Stimulated activated CD8-positive, alpha-beta memory T cell treated with anti-CD3 and anti-CD28 coated beads, Interleukin-2, amount 100 ng/mL, for 48 hours (primary cell): ENCODE measurements at places on chromosomes 2 and 18.

GRCh38 chr18:74493689-74494088 lies 2.5 kb upstream of the CNDP2 start:
- no peak for DNase-seq

GRCh38 chr18:66599190-66599589 lies 4.7 kb downstream of the CDH19 start:
- DNase-seq, result no peak

DNA sequence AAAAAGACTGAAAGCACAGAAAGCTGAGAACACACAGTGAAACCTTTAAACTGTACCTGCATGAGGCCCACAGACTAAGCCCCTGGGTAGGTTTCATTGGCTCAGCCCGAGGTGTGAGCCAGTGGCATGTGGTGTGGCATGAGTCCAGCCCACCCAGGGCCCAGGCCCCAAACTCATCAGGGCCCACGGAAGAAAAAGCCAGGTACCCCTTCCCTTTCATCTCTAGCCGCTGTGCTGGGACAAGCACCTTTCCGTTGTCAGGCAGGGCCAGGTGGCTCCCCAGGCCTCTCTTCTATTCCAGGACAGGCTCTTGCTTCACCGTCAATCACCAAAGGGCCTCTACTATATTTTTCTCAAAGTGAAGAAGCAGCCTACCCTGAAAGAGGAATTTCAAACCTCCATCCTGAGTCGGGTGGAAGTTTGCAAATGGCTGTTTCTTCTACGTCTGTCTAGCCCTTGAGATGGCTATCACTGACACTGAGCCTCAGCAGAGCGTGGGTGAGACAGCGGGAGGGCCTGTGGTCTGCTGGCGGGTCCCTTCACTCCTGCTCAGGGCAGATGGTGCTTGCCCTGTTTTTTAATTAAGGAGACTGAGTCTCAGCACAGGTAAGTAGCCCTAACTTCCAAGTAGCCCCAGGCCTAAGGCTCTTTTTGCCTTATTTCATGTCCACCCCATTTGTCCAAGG lies 8.6 kb downstream of the DNAJB2 start:
- no peak for DNase-seq

DNA sequence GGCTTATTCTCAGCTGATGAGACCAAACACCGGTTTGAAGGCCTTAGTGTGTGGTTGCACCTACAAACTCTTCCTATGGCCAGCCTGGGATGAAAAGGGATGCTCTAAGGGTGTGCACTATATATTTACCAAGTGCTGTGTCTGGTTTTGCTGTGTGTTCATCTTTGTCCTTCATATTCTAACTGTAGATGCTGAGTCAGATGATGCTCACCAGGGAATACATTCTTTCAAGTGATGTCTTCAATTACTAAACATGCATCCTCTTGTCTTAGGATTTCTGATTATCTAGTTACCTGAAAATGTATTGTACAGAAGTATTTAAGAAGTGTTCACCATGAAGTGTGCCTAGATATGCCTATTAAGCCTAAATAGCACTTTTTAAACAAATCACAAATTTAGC lies 1111.6 kb upstream of the ZEB2 start:
- DNase-seq, result no peak

GRCh38 chr2:210442878-210443277 lies 33.7 kb downstream of the LANCL1 start:
- DNase-seq, result no peak

DNA sequence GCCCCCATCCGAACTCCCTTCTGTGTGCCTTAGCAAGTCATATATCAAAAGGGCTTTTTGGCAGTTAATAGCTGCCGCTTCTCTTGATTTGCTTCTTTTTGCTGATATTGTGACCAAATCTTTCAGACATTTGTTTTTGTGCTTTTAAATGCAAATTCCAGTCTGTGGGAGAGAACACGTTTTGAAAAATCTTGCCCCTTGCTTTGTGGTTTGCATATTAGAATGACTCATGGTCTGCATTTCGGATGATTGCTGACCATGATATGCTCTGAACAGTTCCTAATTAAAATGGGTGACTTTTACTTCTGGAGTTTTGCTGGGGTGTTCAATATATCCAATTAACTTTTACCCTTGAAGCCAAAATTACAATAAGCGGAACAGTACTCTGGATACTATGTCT lies 58.2 kb upstream of the ST6GAL2 start:
- no peak for DNase-seq

- no peak for DNase-seq
Measured at GRCh38 chr2:112160283-112161250, 22.4 kb downstream of the FBLN7 start.

GRCh38 chr18:475202-476031 lies 25.1 kb downstream of the COLEC12 start:
- DNase-seq, result no peak

- no peak for DNase-seq
Measured at GRCh38 chr2:183034806-183035205, 3.5 kb downstream of the NCKAP1 start.

DNA sequence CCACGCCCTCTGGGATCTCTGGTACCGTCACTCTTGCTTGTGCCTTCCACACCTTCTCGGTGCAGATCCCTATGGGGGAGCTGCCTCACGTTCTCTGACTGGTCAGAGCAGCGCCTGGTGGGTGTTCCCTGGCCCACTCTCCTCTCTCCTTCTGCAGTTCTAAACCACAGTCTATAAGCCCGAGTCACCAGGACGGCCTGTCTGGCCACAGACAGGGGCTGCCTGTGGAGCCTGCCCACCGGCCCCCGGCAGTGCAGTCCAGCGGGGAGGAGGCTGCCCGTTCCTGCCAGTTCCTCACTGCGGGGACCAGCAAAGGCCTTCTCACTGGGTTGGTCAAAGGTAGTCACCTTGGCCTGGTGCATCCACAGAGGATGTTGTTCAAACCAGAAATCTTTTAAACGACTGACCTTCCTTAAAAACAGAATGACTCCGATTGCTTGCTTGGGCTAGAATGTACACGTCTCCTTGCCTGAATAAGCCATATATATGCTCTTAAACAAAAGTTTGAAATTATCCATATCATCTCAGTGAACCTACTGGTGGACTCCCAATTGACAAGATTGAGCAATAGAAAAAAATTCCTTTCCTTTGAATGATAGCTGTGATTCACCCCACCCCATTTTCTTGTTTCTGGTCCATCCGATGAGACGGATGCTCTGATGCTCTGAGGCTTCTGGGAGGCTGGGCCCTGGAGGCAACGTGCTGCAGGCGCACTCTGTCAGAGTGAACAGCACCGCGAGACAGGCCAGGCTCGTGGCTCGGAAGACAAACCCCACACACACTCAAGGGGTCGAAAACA lies 61.2 kb downstream of the RALBP1 start:
- DNase-seq, result no peak

GRCh38 chr2:221124532-221125240 lies 447.4 kb downstream of the EPHA4 start:
- no peak for DNase-seq

DNA sequence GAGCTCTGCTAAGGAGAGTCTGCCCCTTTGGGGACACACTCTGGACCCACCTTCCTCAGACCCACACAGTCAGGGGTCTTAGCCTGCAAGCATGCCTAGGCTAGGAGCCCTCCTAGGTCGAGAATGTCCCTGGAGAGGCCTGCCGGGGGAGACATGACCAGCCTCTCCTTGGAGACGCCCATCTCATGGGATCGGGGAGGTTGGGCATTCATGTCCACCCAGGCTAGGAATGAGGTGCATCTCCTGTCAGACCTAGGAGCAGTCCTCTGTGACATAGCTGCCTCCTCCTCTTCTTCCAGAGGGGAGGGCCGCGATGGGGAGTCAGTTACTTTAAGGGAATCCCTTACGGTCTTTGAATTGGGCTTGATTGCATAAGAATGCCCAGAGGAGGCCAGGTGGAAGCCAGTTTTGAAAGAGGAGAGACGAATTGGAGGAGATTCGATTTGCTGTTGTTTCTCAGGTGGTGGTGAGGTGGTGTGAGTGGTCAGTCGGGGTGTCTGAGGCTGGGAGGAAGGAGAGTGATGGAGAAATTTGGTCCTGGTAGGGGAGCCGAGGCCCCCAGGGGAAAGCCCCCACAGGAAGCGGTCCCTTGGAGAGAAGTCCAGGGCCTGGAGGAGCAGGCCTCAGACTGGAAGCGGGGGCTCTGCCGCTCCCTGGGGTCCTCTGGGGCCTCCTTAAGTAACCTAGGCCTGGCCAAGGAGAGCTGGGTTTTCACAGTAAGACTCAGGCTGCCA lies 241.3 kb downstream of the DYSF start:
- no peak for DNase-seq

DNA sequence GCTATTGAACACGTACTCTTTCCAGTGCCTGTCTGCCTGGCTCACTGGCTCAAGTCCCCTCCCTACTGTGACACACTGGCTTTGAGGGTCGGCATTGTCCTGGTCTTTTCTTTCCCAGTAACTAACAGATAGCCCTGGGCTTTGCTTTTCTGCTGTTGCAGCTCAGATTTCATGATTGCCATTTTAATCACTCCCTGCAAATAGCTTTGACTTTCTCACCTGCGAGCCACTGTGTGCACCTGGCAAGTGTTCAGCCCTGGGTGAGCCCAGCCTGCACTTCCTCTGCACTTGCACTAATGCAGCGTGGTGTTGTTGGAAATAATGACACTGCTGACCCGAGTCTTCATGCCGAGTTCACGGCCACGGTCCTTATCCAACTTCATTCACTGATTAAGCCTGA lies 52.9 kb downstream of the DCDC2C start:
- DNase-seq, result no peak

DNA sequence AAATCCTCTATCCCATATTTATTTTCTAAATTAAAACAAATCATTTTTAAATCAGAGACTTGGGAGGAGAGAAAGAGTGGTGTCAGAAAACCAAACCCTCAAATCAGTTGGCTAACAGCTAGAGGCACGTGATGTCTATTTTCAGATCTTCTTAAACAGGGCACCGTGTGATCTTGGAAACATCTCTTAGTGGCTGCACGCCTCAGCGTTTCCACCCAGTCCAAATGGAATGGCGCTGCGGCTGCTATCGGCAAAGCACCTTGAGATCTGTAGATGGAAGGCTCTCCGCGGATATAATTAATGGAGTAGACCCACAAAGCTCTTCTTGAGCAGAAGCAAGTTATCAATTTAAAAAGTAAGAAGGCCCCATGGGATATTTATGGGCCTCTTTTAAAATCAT lies 50.0 kb downstream of the NRP2 start:
- DNase-seq, result no peak

- no peak for DNase-seq
Measured at GRCh38 chr2:235577404-235578330, 83.8 kb downstream of the AGAP1 start.

- DNase-seq, result no peak
Measured at GRCh38 chr2:61396005-61396404, 74.9 kb downstream of the USP34 start.

DNA sequence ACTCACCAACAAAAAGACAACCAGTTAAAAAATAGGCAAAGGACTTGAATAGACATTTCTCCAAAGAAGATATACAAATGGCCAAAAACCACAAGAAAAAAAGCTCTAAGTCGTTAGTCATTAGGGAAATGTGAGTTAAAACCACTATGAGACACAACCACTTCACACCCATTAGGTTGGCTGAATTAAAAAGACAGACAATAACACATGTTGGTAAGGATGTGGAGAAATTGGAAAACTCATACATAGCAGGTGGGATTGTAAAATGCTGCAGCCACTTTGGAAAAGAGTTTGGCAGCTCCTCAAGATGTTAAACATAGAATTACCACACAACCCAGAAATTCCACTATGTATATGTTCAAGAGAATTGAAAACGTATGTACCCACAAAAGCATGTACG lies 117.6 kb upstream of the SPATS2L start:
- no peak for DNase-seq

DNA sequence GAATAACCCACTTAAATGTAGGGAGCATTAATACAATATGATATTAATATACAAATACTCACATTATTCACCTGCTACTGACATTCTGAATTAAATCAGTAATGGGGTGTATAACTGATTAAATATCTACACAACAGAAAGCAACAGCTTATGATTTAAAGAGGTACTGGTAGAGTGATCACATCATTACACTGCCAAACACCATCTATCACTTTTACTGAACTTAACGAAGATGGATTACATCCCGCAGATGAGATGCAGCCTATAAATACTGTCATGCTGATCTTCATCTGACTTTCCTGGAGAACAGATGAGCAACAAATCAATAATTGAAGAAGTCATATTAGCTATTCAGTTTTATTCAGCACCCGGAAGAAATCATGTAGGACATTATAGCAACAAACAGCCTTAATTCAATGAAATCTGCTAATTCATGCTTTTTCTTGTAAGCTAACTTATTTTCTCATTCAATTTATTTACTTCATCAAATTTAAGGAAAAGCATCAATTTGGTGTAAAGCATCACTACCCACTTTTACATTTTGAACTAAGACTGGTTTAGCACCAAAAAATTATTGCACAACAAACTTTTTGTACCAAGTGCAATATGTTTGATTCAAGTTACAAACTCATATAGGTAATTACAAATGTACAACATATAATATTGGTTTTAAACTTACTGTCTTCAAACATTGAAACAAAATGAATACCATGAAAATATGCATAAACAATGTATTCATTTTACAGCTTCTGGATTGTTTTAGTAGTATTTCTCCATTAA lies 1509.0 kb downstream of the LRP1B start:
- no peak for DNase-seq

- DNase-seq, result no peak
Measured at GRCh38 chr18:8003878-8004675, 437.0 kb downstream of the PTPRM start.

GRCh38 chr2:239519089-239519920 lies 118.5 kb upstream of the HDAC4 start:
- DNase-seq, result no peak

GRCh38 chr2:105510761-105511528 lies 112.1 kb upstream of the FHL2 start:
- DNase-seq, result no peak

- DNase-seq, result no peak
Measured at GRCh38 chr2:133812826-133813617, 244.8 kb upstream of the NCKAP5 start.

GRCh38 chr2:181300600-181301291 lies 156.4 kb upstream of the ITGA4 start:
- DNase-seq, result no peak

DNA sequence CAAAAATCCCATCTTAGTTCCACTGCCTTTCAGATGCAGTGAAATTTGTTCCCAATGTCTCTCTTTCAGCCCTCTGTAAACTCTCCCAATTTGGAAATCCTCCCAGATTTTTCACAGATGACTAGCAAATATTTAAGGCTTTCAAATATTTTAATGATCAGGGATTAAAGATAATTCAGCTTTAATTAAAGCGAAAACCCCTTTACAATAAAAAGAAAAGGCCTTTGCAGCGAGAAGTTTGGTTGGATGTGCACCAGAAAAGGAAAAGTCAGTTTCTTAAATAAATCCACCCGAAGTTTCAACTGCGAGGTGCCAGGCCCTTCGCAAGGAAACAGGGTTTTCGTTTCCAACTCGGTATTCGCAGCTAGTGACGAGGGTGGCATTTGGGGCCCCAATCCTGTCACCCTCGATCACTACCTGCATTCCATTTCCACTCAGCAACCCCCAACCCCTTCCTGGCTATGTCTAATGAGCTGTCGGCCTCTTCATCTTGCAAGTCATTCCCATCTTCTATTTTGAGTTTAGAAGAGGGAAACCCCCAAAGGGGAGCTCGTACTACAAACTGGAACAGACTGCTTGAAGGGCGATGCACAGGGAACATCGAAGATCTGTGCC lies 1.5 kb downstream of the RAX start:
- DNase-seq, result no peak
